ENCODE measurements at places on chromosomes 2 and 18.

DNA sequence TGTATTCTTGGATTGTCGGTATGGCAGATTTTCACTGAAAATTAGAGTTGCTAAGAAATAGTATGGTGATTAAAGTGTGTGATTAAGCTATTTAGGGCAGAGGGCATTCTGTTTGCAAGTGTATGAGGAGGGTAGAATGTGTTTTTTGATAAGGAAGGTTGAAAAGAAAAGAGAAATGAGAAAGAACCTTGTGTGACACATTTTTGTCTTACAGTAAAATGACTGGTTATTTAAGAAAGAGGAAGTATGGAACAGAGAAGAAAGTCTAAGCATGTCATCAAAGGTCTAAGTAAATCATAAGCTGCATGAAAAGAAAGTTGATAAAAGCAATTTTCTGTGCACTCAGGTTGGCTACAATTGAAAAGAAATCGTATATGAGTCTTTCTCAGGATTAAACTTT lies 5.2 kb upstream of the RSAD2 start:
- DNase-seq, result no peak

DNA sequence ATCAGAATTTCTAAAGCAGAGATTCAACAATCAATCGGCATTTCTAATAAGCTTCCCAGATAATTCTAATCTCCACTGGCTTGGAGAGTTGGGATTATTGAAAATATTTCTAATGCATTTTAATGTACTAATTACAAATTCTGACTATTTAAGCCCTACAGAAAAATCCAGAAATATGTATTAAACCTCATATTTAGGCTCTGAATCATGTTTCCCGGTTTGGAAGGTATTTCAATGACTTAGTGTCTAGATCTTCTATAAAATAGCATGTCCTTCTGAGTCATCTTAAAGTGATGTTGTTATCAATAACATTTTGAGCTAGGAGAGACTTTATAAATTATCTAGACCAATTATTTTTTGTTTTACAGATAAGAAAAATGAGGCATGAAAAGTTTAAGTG lies 258.8 kb upstream of the NRXN1 start:
- no peak for DNase-seq

DNA sequence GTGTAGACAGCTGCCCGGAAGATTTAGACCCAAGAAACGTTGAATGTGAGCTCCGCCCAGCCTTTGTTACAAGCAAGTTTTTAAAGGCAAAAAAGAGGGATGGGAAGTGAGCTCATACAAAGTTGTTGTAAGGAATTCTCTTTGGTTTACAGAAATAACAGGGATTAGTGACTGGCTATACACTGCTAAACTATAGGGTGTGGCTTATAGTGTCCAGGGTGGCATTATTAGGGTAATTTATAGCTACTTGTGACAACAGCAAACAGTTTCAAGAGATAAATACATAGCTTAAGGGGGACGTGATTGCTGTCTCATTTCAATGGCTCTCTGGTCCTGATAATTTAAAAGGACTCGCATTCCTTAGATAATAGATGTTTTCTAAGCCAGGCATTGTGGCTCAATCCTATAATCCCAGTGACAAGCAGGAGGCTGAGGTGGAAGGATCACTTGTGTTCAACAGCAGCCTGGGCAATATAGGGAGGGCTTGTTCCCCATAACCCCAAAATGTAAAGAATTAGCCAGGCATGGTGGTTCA lies 66.5 kb upstream of the TGIF1 start:
- no peak for DNase-seq

- DNase-seq, result no peak
Measured at GRCh38 chr18:50135903-50136302, 59.0 kb downstream of the MYO5B start.

DNA sequence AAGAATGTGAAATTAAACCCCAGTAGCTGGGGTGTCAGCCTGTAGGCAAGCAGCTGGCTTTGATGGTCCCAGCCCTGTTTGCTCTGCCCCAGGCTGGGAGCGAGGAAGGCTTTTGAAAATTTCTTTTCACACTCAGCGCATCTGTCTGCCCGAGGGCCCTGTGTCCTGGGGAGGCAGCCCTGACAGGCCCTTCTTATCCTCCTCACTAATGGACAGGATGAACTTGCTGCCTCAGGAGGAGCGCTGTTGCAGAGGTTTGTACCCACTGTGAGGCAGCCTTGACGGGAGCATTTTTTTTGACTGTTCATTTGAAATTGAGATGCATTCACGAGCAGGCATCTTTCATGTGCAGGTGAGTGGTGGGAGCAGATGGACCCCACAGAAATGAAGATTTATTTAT lies 62.4 kb downstream of the SERPINB8 start:
- DNase-seq, result no peak

DNA sequence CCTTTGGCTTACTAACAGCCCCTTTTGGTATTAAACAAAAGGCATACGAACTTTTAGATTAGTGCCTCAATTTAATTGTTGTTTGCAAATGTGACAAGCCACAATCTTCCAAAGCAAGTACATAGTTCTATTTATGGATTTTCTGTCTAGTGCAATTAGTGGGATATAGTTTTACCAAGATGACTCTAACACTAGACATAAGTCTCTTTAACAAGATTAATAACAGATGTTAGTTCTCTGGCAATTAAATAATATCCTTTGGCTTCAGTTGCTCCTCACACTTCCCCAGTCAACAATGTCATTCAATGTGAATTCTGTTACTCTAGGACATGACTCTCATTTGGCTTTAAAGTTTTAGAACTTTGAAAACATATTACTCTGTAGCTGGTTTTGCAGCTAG lies 16.7 kb upstream of the MC4R start:
- no peak for DNase-seq

GRCh38 chr18:32735781-32736180 lies 37.0 kb downstream of the KLHL14 start:
- no peak for DNase-seq

DNA sequence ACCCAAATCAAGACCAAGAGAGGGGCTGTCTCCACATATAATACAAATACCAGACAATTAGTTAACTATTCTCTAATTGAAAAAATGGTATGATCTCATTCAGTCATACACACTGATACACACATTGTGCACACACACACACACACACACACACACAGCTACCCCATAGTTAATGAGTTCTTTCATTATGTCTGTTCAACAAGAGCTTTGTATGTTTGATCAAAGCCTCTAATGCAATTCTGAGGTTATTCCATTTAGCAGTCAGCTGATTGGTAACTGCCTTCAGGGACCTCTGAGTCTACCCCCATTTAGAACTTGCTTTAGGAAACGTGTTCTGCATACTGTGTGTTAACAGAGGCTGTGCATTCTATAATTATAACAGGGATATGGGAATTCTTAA lies 741.4 kb upstream of the LRRTM4 start:
- DNase-seq, result no peak

DNA sequence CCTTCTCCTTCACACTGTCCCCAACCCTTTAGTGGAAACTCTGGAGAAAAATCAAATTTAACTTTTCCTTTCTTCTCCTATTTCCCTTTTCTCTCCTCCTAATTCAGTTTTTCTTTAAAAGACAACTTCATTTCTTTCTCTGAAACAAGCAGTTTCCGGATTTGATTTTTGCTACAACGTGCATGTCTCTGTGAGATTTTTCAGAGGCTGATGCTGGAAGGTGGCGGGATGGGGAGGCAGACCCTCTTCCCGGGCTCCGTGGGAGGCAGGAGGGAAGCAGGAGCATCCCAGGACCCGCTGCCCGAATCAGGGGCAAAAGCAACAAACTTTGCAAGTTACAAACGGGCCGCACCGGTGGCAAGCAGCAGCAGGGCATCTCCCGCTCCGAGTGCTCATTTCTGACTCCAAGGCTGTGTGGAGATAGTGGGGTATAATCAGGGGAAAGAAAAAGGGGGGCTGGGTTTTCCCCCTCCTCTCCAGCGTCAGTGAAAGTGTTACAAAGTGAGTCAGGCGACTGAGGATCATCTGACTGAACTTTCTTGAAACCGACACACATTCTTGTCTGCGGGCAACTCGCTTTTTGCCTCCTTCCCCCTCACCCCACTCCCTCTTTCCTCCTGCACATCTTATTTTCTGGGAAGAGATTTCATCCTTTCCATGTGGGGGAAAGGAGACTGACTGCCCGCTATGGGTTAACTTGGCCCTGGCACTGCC lies 6.4 kb downstream of the ZEB2 start:
- peak; percentile 31 for DNase-seq

DNA sequence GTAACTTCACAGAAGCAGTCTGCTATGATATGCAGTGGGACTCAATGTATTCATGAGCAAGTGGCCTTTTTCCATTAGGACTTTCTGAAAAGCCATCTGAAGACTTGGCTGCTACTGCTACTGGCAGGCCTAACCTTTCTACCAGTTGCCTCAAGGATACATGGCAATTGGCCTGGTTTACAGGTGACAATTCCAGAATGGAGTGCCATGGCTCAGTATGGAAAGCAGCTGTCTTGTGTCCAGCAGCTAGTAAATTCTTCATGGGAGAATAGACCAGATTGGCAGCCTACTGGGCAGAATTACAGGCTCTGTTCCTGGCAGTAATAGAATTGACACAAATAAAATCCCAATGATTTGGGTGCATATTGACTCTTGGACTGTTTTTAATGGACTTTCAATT lies 12.6 kb upstream of the TMX3 start:
- no peak for DNase-seq

DNA sequence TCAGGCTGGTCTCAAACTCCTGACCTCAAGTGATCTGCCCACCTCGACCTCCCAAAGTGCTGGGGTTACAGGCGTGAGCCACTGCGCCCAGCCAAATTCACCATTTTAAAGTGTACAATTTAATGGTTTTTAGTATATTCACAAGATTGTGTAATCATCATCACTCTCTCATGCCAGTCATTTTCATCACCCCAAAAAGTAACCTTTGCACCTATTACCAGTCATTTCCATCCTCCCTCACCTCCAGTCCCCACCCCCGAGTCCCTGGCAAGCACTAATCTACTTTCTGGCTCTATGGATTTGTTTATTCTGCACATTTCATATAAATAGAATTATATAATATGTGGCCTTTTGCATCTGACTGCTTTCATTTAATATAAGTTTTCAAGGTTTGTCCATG lies 10.8 kb downstream of the PCBP1 start:
- no peak for DNase-seq

DNA sequence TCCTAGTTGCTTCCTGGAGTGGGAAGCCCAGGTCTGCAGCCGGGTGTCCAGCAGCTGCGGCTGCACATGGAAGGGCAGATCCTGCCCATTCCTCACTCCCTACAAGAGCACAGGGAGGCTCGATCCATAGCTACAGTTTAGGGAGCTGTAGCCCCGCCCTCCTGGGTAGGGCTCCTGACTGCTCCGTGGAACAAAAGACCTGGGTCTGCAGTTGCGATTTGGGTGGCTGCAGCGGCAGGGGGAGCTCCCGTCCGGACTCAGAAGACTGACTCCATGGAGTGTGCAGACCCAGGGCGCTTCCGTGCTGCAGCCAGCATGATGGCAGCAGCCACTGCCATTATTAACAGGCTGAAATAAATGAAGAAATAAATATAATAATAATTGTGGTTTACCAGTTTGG lies 157.3 kb downstream of the CTNNA2 start:
- no peak for DNase-seq

- DNase-seq, result no peak
Measured at GRCh38 chr2:79824086-79824786, 311.4 kb downstream of the CTNNA2 start.

- DNase-seq, result no peak
Measured at GRCh38 chr2:203654826-203655225, 51.6 kb upstream of the CD28 start.

DNA sequence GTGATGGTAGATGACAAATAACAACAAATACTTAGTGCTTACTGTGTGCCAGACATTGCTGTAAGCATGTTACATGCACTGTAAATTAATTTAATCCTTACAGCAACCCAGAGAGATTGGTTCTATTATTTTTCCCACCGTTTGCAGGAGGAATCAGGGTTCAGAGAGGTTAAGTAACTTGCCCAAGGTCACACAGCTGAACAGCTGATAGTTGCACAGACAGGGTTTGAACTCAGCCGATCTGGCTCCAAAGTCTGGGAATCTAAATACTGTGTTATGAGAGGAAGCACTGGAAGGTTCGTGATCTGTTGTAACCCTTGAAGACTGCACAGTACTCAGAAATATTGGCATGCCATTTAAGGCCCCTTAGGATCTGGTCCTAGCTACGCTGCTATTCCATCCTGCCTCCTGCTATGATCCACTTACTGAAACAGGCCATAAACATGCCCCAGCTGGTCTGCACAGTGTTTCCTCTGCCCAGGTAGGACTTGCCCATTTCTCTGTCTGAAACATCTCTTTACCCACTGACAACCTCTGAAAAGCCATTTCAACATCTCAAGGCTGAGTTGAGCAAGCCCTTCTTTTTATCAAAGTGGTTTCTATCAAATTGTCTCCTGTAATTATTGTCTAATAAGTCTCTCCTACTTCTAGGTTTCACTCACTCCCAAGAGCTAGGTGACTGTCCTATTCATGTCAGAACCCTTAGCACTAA lies 40.4 kb upstream of the MRPL33 start:
- DNase-seq, result no peak

GRCh38 chr2:47512581-47513083 lies 109.7 kb downstream of the MSH2 start:
- DNase-seq, result no peak

DNA sequence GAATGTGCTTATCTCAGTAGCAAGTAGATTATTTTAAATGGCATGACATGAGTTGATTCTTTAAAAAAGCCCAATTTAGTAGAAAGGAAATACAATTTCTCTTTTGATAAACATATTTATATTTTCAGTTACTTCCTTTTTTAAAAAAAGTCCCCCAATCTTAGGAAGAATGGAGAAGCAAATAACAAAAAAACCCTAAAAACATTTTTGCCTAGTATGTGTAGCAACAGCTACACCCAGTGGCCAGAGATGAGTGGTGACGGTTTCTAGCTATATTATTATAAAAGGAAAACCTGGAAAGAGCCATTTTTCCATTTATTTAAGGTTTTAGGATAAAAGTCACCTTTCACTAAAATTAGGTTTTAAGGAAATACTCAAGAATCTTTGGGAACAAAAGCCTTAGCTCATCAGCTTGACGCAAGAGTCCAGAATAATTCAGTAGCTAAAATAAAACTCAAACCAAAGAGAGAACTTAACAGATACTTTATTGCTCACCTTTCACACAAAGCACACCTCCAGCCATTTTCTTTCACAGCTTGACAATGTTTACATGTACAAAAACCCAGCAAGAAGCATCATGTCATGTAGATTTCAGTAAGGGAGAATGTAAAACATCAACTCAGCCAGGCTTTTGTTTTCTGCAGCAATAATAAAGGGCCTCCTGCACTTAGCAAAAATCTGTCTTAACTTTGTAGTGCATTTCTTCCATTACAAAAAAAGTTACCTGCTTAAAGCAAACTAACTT lies 15.7 kb downstream of the FAM98A start:
- DNase-seq, result peak; percentile 66

GRCh38 chr2:150589681-150590080 lies 102.2 kb upstream of the RND3 start:
- no peak for DNase-seq

GRCh38 chr2:97714084-97714949 lies 941 bp downstream of the ZAP70 start:
- no peak for DNase-seq

Data from right cardiac atrium (tissue), 5 donors.